CD4-positive, alpha-beta T cell (primary cell): ENCODE measurements at places on chromosomes 13 and 19.
A peak's percentile ranks its signal among the peaks of the same experiment; 100 is the strongest.

GRCh38 chr19:11781295-11782057 lies 14.7 kb downstream of the ZNF441 start:
- no peak for DNase-seq
- no peak overlapping the region for H3K4me3 ChIP-seq
- no peaks in the 10 kb centered on the region for H3K27me3 ChIP-seq

DNA sequence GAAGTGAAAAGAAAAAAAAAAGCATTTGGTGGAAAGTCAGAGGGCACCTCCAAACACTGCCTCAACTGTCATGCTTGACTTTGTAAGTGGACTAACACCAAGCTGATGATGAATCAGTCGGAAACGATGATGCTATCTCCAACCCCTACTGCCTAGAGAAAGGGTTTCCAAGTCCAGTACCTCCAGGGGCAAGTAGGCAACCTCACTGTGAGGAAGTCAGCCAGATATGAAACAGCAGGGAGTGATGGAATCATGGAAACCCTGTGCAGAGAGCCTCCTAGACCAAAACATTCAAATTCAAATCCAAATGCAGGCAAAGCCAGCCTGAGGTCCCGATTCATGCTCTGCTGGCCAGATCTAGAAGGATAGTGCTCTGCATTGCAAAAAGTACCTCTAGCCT lies 100.9 kb upstream of the SERP2 start:
- no peaks in the 10 kb centered on the region for H3K36me3 ChIP-seq
- H3K4me1 ChIP-seq, result peaks cover 18% of the 10 kb centered on the region
- no peak overlapping the region for H3K27ac ChIP-seq
- DNase-seq, result no peak
- no peaks in the 10 kb centered on the region for H3K27me3 ChIP-seq

- no peaks in the 10 kb centered on the region for H3K27me3 ChIP-seq
- no peak for DNase-seq
- no peaks in the 10 kb centered on the region for H3K36me3 ChIP-seq
- no peak overlapping the region for H3K27ac ChIP-seq
Measured at GRCh38 chr13:89212186-89212585, 1541.0 kb downstream of the SLITRK5 start.

DNA sequence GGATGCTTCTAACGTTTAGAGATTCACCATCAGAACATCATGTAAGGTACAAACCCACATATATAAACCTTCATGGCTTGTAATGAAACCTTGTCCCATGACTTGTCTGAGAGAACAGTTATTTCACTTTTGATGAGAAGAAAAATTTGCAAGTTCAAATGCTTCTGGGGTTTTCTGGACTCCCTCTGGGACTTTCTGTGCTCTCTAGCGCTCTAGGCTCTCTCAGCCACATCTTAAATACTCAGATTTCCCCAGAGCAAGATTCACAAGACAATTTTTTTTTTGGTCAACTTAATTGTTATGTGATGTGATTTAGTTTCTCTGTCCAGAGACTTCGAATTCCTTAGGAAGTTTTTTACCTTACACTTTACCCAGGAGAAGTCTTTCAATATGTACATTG lies 282.8 kb upstream of the EDNRB start:
- no peak overlapping the region for H3K4me3 ChIP-seq
- H3K4me1 ChIP-seq, result no peaks in the 10 kb centered on the region
- H3K36me3 ChIP-seq, result no peaks in the 10 kb centered on the region
- DNase-seq, result no peak
- no peak overlapping the region for H3K27ac ChIP-seq

DNA sequence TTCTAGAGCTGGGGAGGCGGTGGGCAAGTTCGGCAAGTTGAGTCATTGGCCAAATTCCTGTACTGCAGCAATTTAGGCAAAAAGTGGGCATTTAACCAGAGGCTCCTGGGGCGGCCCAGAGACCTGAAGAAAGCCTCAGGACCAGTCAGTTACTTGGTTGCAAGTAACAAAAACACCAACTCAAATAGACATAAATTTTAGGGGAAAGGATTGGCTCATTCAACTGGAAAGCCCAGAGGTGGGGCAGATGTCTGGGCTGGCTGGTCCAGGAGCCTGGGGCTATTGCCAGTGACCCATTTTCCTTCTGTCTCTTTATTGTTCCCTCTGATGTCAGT lies 97.1 kb downstream of the SIPA1L3 start:
- peaks cover 13% of the 10 kb centered on the region for H3K4me1 ChIP-seq
- no peaks in the 10 kb centered on the region for H3K36me3 ChIP-seq
- DNase-seq, result no peak
- H3K27ac ChIP-seq, result no peak overlapping the region
- no peaks in the 10 kb centered on the region for H3K27me3 ChIP-seq
- H3K4me3 ChIP-seq, result no peak overlapping the region

- H3K27ac ChIP-seq, result no peak overlapping the region
- H3K27me3 ChIP-seq, result no peaks in the 10 kb centered on the region
Measured at GRCh38 chr13:89217813-89218212, 1546.6 kb downstream of the SLITRK5 start.

- peaks cover 23% of the 10 kb centered on the region for H3K4me1 ChIP-seq
- DNase-seq, result no peak
- H3K4me3 ChIP-seq, result no peak overlapping the region
- no peaks in the 10 kb centered on the region for H3K36me3 ChIP-seq
Measured at GRCh38 chr19:52142001-52142595, 2.4 kb upstream of the ZNF616 start.

GRCh38 chr13:98559169-98559568 lies 17.7 kb downstream of the STK24 start:
- DNase-seq, result no peak
- peaks cover 87% of the 10 kb centered on the region for H3K4me1 ChIP-seq
- no peaks in the 10 kb centered on the region for H3K36me3 ChIP-seq
- no peak overlapping the region for H3K27ac ChIP-seq
- no peak overlapping the region for H3K4me3 ChIP-seq
- H3K27me3 ChIP-seq, result no peaks in the 10 kb centered on the region

GRCh38 chr13:40206241-40207000 lies 460.0 kb downstream of the FOXO1 start:
- H3K27ac ChIP-seq, result peak overlapping the region; percentile 68
- no peaks in the 10 kb centered on the region for H3K36me3 ChIP-seq
- DNase-seq, result peak; percentile 53

- H3K27ac ChIP-seq, result no peak overlapping the region
- peaks cover 44% of the 10 kb centered on the region for H3K36me3 ChIP-seq
- H3K4me1 ChIP-seq, result no peaks in the 10 kb centered on the region
- no peak overlapping the region for H3K4me3 ChIP-seq
Measured at GRCh38 chr13:100636441-100636840, 38.2 kb downstream of the TMTC4 start.

- H3K4me3 ChIP-seq, result no peak overlapping the region
- no peak for DNase-seq
- H3K27ac ChIP-seq, result no peak overlapping the region
- no peaks in the 10 kb centered on the region for H3K27me3 ChIP-seq
Measured at GRCh38 chr19:48796298-48797083, 14.3 kb downstream of the BCAT2 start.

DNA sequence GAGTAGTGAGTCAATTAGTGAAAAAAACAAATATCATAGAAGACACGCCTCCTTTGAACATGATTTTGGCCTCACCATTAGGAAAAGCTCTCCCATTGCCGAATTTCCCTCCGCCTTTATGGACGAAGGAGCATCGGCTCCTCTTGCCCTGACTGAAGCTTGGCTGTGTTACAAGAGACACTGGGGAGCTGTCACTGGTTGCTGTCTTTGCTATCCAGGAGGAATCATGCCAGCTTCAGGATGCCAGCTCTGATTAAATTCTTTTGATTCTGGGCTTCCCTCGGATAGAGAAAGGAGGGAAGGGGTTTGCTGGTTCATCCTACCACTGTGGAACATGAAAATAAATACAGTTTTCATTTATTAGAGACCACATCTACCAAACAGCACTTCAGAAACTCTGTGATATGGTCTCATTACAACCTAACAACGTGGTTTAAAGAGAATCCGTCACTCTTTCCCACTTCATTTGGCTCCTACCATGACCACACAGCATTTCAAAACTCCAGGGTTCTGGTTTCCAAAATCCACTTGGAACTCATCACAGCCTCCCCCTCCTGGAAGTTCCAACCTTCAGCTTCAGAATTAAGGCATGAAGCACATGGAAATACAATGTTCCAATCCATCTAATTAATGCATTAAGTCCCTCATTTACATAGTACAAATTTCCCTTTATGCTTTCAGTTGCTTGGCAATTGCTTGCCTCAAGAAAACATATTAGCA lies 446.0 kb downstream of the EFNB2 start:
- no peak overlapping the region for H3K4me3 ChIP-seq
- H3K36me3 ChIP-seq, result no peaks in the 10 kb centered on the region
- H3K27ac ChIP-seq, result no peak overlapping the region
- H3K27me3 ChIP-seq, result no peaks in the 10 kb centered on the region

- no peaks in the 10 kb centered on the region for H3K4me1 ChIP-seq
- H3K27me3 ChIP-seq, result no peaks in the 10 kb centered on the region
- H3K4me3 ChIP-seq, result no peak overlapping the region
- DNase-seq, result no peak
Measured at GRCh38 chr13:26962671-26963070, 202.1 kb upstream of the GPR12 start.

DNA sequence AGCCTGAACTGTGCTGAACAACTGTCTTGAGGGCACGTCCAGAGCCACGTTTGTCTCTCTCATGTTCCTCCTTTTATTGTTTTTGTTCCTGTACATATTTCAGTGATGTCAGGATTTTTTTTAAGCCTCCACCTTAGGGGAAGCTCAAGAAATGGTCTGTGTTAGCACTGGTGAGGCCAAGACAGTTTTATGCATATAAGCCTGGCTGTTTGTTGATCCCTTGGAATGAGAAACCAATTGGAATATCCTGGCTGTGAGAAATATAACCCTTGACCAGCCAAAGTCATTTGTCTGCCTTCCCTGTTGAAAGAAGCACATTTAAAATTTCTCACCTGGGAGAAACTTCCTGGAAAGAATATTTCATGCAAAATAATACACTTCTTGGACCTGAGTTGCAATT lies 115.8 kb downstream of the DNAJC15 start:
- H3K27me3 ChIP-seq, result no peaks in the 10 kb centered on the region
- no peak overlapping the region for H3K27ac ChIP-seq
- H3K4me1 ChIP-seq, result no peaks in the 10 kb centered on the region
- no peak overlapping the region for H3K4me3 ChIP-seq

DNA sequence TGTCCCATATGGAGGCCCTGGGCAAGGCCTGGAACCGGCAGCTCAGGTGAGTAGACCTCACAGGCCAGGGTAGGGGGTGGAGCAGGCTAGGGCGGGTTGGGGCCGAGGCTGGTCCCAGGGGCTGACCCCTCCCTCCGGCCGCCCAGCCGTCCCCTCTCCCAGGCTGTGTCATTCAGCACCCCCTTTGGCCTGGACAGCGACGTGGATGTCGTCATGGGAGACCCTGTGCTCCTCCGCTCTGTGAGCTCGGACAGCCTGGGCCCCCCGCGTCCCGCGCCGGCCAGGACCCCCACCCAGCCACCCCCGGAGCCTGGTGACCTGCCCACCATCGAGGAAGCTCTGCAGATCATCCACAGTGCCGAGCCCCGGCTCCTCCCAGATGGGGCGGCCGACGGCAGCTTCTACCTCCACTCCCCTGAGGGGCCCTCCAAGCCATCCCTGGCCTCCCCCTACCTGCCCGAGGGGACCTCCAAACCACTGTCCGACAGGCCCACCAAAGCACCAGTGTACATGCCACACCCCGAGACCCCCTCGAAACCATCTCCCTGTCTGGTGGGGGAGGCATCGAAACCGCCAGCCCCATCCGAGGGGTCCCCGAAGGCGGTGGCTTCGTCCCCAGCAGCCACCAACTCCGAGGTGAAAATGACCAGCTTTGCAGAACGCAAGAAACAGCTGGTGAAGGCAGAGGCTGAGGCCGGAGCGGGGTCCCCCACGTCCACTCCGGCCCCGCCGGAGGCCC lies 16.0 kb downstream of the CAMSAP3 start:
- H3K4me1 ChIP-seq, result peaks cover 2% of the 10 kb centered on the region
- H3K36me3 ChIP-seq, result no peaks in the 10 kb centered on the region
- H3K4me3 ChIP-seq, result no peak overlapping the region
- DNase-seq, result no peak
- no peaks in the 10 kb centered on the region for H3K27me3 ChIP-seq

- H3K27ac ChIP-seq, result no peak overlapping the region
- no peaks in the 10 kb centered on the region for H3K27me3 ChIP-seq
- H3K4me3 ChIP-seq, result no peak overlapping the region
- H3K4me1 ChIP-seq, result no peaks in the 10 kb centered on the region
Measured at GRCh38 chr13:93867481-93867880, 612.0 kb downstream of the DCT start.

- H3K27me3 ChIP-seq, result no peaks in the 10 kb centered on the region
- H3K27ac ChIP-seq, result no peak overlapping the region
- H3K4me1 ChIP-seq, result peaks cover 56% of the 10 kb centered on the region
- H3K4me3 ChIP-seq, result no peak overlapping the region
- DNase-seq, result no peak
Measured at GRCh38 chr19:47097396-47098201, 16.0 kb downstream of the ZC3H4 start.

- peaks cover 89% of the 10 kb centered on the region for H3K4me1 ChIP-seq
- H3K27ac ChIP-seq, result peak overlapping the region; percentile 91
- peak overlapping the region; percentile 20 for H3K4me3 ChIP-seq
Measured at GRCh38 chr19:19461671-19462622, 53.4 kb downstream of the TSSK6 start.

DNA sequence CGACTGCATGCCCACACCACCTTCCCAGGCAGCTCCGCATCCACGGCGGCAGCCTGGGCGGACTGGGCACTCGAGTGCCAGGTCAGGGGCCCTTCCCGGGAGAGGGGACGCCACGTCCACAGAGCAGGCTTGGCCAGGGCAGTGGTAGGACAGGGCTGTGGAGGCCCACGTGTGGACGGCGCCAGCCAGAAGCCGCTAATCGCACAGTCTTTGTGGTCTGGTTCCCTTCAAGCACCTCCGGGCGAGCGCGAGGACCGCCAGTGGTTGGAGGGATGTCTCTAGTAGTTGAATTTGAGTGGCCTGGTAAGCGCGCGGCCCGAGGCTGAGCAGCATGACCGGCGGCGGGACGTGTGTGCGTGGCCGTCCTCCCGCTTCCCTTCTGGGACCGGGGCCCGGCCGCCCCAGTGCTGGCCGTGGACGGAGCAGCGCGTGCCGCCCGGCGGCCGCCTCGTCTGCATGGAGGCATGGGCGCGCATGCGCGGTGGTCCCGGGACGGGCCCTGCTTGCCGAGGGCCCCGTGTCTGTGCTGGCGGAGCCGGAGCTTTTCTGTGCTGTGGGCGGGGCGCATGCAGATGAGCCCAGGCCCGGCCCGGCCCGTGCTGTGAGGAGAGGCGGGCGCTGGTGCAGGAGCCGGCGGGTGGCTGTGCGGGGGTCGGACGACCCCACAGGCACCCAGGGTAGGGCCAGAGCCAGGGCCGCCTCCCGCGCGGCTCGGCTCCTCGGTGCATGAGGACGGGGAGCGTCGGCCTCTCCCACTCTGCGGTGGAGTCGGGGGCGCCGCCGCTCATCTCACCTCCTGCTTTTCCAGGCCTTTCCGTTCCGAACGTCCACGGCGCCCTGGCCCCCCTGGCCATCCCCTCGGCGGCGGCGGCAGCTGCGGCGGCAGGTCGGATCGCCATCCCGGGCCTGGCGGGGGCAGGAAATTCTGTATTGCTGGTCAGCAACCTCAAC lies 8.6 kb downstream of the PTBP1 start:
- peaks cover 86% of the 10 kb centered on the region for H3K36me3 ChIP-seq
- H3K27ac ChIP-seq, result no peak overlapping the region
- H3K4me3 ChIP-seq, result no peak overlapping the region
- H3K27me3 ChIP-seq, result no peaks in the 10 kb centered on the region

- no peaks in the 10 kb centered on the region for H3K36me3 ChIP-seq
- peaks cover 18% of the 10 kb centered on the region for H3K4me1 ChIP-seq
- no peak overlapping the region for H3K27ac ChIP-seq
- H3K4me3 ChIP-seq, result no peak overlapping the region
- DNase-seq, result peak; percentile 11
Measured at GRCh38 chr13:32047793-32048192, 16.2 kb downstream of the FRY start.
